ENCODE measurements at places on chromosomes 3 and 15.

DNA sequence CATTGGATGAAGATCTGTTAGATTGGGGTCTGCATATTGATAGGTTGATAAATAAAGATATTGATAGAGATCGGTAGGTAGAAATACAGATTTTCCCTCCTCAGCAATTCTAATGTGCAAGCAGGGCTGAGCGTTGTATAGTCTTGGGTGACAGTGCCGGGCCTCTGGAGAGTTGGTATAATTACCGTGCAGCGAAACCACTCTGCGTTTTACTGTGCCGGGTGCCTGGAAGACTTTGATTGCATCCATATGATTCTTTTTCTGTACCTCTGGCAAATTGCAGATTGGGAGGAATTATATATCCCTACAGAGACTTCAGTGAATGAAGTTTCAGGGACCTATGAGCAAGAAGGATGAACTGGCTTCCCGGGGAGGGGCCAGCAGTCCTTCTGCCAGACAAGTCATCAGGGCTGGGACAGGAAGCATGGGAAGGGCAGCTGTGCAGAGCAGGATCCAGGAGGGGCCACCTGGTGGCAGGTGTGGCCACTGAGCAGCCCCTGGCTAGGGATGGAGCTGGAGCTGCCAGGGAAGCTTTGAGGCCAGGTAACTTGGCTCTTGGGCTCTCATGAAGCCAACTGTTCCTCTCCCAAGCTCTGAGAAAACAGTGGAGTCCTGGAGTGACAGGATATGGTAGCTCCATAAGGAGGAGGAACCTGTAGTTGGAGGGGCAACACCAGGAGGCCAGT is 132.5 kb downstream of the APBA2 start:
- no peak for DNase-seq

- DNase-seq: no peak
Measured at GRCh38 chr3:57065588-57065987, 5.1 kb downstream of the SPATA12 start.

GRCh38 chr3:111773484-111773883 is 85.6 kb upstream of the PHLDB2 start:
- no peak for DNase-seq

- DNase-seq: no peak
Measured at GRCh38 chr3:125109536-125109925, 53.7 kb upstream of the HEG1 start.

- DNase-seq: no peak
Measured at GRCh38 chr15:97200161-97200560, 760.3 kb upstream of the ARRDC4 start.

GRCh38 chr3:126128504-126129397 is 44.8 kb upstream of the SLC41A3 start:
- DNase-seq: no peak

- no peak for DNase-seq
Measured at GRCh38 chr3:20240154-20240883, 54.3 kb upstream of the SGO1 start.

- DNase-seq: no peak
Measured at GRCh38 chr3:60228823-60229222, 1022.4 kb downstream of the FHIT start.

DNA sequence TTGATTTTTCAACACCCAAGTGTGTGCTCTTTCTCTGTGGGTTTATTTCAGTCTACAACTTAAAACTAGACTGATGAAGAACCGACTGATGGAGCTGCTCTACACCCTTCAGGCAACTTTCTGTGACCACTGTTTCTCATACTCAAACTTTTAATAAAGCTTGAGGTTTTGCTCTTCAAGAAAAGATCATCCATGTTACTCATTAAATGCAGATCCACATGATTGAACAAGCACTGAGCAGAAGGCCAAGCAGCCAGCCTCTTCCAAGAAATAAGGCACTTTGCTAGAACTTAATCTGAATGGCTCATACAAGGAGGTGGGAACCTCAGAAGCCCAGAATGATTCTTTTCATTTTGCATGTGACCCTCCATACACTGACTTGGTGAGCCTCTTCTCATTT is 8.7 kb downstream of the SLC27A2 start:
- no peak for DNase-seq

DNA sequence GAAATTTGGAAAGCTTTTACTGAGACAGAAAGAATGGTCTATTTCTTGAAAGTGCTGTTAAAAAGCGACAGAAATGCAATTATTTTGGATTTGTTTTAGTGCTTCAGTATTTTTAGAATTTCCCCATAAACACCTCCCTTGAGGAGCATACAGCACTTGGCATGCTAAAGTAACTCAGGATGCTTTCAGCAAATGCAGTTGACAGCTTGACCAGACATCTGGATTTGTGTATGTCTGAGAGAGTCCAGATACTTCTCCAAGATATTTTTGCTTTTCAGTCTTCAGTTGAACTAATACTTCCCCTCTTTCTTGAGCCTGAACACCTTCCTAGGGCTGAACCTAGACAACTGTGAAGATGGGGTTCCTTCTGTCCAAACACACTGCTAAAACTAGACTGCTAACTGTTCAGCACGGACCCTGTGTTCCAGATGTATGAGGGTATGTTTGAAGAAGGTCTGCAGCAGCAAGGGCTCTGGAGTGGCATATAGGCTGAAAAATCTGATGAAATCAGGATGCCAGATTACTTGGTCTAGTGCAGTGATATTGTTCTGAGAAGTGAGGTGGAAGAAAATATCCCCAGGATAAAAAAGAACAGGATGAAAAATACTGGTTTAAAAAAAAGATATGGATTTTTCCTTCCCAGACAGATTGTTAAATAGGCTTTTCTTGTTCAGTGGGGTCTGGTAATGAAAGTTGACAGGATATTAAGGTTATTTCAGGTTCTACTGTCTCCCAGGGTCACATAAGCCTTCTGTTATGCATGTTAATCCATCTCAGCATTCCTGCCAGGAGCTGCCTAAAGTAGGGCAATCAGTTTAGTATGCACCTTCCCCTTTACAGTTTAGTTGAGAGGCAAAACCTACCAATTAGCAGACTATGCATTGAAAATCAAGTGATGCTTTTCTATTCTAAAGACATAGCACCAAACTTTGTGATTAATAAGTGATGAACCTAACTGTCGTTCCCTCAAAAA is 516.9 kb upstream of the TBL1XR1 start:
- no peak for DNase-seq

GRCh38 chr3:49876567-49876966 is 6.9 kb upstream of the CAMKV start:
- DNase-seq: no peak

DNA sequence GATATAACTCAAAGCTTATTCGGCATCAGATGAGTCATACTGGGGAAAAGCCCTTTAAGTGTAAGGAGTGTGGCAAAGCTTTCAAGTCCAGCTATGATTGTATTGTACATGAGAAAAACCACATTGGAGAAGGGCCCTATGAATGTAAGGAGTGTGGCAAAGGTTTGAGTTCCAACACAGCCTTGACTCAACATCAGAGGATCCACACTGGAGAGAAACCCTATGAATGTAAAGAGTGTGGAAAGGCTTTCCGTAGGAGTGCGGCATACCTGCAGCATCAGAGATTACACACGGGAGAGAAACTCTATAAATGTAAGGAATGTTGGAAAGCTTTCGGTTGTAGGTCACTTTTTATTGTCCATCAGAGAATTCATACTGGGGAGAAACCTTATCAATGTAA is 7.5 kb downstream of the ZNF621 start:
- no peak for DNase-seq

DNA sequence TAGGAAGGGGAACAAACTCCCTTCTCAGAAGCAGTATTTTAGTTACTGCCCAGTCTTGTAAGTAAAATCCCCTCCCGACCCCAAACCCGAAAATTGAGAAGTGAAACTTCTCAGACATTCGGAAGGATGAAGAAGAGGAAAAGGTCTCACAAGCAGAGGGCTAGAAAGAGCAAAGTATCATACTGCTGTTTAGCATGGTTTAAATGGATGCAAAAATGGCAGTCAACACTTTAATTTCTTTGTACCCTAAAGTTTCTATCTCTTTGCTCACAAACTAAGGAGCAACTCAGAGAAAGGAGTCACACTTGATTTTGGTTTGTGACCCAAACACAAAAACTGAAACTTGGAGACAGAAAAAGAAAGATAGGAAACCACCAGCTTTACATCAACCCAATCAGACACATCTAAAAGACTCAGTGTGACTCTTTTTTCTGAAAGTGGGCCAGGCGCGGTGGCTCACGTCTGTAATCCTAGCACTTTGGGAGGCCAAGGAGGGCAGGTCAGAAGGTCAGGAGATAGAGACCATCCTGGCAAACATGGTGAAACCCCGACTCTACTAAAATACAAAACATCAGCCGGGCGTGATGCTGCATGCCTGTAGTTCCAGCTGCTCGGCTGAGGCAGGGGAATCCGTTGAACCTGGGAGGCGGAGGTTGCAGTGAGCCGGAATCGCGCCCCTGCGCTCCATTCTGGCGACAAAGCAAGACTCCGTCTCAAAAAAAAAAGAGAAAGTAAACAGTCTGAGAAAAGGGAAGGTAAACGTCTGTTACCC is 63.2 kb upstream of the ATP11B start:
- DNase-seq: no peak

- DNase-seq: no peak
Measured at GRCh38 chr3:44914936-44915335, 40.5 kb downstream of the TGM4 start.

- DNase-seq: no peak
Measured at GRCh38 chr3:27657404-27657803, 64.7 kb downstream of the EOMES start.

DNA sequence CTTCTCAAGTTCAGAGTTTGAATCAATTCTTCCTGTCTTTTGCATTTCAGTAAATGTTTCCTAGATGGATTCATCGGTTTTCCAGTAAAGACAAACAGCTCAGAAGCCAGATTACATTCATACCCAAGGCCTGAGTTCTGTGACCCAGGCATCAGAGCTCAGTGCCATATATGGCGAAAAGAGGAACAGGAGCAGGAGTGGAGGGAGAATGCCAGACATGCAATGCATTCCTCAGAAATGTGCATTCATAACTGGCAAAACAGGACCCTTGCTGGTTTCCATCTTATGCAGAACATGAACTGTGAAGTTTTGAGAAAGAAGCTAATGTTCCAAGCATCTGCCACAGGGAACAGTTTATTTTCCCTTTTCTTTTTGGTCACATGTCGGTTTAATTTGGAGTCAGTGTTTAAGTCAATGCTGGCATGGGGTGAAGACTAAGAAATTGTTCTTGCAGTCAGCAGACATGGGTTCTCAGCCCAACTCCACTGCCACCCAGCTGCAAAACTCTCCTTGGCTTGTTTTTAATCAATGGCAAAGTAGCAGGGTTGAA is 116.5 kb downstream of the LPP start:
- no peak for DNase-seq

DNA sequence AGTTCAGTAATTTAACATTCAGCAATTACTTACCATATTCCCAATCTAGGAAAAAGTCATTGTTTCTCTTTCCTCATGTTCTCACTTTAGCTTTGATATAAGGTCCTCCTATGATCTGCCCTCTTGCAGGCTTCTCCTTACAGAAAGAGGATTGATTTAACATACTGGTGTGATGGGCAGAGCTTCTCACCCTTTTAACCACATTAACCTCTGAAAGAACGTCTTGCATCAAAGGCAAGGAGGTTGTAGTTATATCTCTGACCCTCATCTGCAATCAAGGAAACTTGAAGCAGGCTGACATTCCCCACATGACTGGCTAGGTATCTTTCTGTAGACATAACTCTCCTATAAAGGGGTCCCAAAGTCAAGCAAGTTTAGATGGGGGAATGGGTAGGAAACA is 39.5 kb downstream of the BTLA start:
- DNase-seq: no peak

GRCh38 chr15:67300266-67301025 is 45.9 kb downstream of the IQCH start:
- no peak for DNase-seq

- no peak for DNase-seq
Measured at GRCh38 chr15:73344056-73344455, 24.7 kb downstream of the HCN4 start.

Measured in neuronal stem cell (in vitro differentiated cells).